ENCODE measurements at places on chromosomes 3 and 15.

- no peak for DNase-seq
Observed at GRCh38 chr3:111521891-111522290, 20.1 kb upstream of the CD96 start.

GRCh38 chr3:24154013-24154695 is 209.1 kb downstream of the NR1D2 start:
- no peak for DNase-seq

GRCh38 chr3:31823184-31823583 is 157.9 kb downstream of the OSBPL10 start:
- no peak for DNase-seq

DNA sequence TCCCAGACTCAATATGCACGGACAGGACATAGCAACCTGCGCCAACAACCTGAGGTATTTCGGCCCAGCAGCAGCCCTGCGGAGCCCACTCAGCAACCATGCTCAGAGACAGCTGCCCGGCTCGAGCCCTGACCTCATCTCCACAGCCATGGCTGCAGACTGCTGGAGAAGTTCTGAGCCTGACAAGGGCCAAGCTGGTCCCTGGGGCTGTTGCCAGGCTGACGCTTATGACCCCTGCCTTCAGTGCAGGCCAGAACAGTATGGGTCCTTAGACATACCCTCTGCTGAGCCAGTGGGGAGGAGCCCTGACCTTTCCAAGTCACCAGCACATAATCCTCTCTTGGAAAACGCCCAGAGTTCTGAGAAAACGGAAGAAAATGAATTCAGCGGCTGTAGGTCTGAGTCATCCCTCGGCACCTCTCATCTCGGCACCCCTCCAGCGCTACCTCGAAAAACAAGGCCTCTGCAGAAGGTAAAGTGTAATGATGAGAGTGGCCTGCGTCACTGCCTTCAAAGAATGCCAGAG is 25.5 kb downstream of the TMEM41A start:
- DNase-seq, result no peak

DNA sequence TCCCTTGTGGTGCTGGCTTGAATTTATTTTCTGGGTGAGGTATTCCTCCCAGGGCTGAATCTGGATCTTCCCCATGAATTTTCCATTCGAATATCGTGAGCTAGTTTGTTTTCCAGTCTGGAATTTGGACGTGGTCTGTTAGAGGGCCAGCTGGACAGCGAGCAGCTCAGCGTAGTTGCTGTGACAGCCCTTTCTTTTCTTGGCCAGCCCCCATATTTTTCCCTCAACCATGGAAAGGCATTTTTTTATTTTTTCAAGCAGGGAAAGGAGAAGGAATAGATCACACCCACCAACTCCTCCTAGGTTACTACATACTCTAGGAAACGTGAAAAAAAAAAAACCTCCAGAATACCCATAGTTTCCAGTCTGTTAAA is 152.0 kb downstream of the KLHL25 start:
- no peak for DNase-seq

DNA sequence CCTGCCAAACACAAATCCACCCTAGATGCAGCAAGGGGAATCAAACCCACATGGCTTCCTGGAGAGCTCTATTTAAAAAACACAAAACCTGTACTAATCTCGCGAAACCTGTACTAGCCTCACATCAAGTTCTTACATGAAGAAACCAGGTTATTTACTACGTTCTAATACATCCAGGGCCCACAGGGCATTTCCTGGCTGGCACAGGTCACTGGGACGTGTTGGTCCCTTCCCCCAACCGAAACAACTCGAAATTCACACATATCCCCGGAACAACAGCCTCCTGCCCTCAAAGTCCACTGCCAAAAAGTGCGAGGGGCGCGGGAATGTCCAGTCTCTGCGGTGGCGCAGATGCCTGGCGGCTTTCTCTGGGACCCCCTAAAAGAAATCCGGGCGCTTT is 955 bp downstream of the CDCP1 start:
- DNase-seq, result no peak

- DNase-seq, result no peak
Observed at GRCh38 chr3:127256733-127257271, 31.0 kb downstream of the PRR20G start.

DNA sequence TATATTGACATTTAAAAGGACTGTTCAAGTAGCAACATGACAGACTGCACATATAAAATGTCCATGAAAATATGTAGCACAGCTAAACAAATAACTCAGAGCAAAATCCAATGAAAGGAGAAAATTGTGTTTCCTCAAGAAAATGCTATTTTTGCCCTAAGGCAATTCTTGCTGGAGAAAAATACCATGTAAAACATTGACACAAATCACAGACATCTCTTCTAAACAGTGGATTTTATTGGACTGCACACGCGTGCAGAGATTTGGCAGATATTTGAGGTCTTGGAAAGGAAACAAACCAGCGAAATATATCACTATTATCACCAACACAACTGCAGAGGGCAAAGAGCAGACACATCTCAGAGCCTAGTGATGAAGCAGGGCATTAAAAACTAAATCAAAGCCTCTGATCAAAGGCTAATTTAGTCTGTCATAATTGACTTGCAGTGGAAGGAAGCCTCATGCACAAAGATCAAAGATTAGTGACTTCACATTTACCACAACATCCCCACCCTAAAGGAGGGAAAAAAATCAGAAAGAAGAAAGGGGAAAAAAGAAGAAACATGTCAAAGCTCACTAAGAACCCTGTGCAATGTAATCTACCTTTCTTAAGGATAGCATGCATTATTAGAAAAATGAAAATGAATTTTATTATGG is 52.4 kb downstream of the CHL1 start:
- no peak for DNase-seq

DNA sequence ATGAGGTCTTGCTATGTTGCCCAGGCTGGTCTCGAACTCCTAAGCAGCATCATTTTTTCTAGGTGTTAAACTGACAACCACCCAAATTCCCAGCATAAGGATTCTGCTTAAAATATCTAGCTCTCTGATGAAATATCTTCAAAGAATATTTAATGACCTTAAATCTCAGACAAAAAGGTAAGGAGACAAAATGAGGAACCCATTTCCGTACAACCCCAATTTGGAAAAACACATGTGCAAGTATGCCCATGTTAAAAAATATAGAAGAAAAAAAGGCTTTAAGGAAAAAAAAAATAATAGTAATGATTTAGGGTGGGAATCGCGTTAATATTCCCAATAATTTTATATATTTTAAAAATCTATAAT is 1.4 kb upstream of the SACM1L start:
- DNase-seq, result no peak

DNA sequence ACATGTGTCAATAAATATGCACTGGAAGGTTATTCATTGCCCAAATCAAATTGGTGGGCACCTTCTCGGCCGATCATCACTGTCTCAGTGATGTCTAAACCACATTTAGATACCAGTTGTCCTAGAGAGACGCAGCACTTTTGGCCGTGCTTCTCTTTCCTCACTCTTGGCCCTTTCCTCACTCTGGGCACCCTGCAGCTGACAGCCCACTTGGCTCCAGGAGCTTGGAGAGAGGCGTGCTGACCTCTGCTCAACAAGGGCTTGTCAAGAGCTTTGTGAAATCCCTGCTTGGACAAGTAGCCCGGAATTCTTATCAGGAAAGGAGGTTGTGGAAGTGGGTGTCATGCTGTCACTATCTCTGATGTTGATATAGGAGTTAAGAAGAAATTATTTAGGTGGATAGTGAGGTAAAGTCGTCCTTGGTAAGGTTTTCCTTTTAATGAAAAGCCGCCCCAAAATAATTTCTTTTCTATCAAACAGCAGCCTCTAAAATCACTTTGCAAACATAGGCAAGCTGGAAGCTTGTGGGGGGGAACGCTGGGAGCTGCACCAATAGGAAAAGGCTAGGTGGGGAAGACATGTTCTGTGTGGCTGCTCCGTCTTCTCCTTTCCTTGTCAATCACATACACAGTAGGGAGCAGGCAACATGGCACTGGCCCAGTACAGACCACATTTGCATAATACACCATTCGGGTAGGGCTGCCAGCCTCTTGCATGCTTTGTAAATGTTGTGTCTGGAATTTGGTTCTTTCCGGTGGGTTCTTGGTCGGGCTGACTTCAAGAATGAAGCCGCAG is 126.8 kb upstream of the UBE3A start:
- DNase-seq, result no peak

- no peak for DNase-seq
Observed at GRCh38 chr3:123291404-123291803, 89.7 kb downstream of the SEC22A start.

GRCh38 chr3:59266551-59266950 is 216.7 kb upstream of the CFAP20DC start:
- DNase-seq, result no peak

DNA sequence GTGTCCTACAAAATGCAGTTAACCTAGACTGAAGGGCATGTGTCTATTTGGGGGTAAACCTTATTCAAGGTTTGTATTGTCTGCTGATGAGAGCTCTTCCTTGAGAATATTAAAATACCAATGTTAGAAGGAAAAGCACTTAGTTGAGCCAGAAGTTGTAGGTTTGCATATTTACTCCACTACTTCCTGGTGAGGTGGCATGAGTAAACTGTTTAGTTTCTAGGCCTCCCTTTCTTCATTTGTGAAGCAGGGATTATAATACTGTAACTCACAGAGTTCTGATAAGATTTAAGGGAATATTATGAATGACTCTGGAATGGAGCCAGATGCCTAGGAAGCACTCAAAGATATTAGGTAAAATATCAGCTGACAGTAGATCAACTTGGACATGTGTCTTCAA is 46.7 kb downstream of the CD200R1L start:
- DNase-seq, result no peak

GRCh38 chr3:123098426-123099330 is 31.9 kb downstream of the PDIA5 start:
- no peak for DNase-seq

GRCh38 chr3:34072297-34072696 is 273.9 kb downstream of the PDCD6IP start:
- no peak for DNase-seq

GRCh38 chr3:18886331-18886730 is 262.0 kb upstream of the KCNH8 start:
- DNase-seq, result no peak

DNA sequence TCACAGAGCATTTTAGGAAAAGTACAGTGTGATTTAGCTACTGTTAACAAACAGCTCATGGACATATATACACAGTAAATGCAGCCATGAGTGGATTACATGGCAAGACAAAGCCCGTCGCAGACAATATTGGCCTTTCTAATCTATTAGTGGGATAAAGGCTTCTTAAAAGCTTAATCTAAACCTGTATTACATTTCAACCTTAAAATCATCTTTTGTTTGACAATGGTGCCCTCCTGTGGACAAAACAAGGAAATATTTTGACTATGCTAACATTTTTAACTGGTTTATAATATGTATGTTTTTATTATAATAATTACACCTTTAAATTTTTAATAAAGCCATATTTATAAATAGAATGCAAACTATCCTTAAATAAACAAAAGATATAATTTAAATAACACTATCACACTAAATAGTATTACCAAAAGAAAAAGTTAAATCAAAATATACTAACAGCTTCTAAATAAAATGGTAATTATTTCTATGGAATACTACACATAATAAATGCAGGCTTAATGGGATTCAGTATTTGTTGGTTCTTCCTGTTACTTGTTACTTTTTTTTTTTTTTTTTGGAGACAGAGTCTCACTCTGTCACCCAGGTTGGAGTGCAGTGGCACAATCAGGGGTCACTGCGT is 38.6 kb downstream of the TAFA4 start:
- DNase-seq, result peak; percentile 4

GRCh38 chr15:79990280-79990996 is 19.4 kb upstream of the BCL2A1 start:
- no peak for DNase-seq

GRCh38 chr3:81545572-81545971 is 215.9 kb downstream of the GBE1 start:
- DNase-seq, result peak; percentile 17

- DNase-seq, result no peak
Observed at GRCh38 chr3:171986757-171987518, 52.4 kb upstream of the FNDC3B start.

GRCh38 chr3:171535133-171535532 is 74.9 kb upstream of the TNIK start:
- DNase-seq, result no peak
